NCI-H1105 (cell line): ENCODE measurements at places on chromosomes 7 and 10.
A peak's percentile ranks its signal among the peaks of the same experiment; 100 is the strongest.

DNA sequence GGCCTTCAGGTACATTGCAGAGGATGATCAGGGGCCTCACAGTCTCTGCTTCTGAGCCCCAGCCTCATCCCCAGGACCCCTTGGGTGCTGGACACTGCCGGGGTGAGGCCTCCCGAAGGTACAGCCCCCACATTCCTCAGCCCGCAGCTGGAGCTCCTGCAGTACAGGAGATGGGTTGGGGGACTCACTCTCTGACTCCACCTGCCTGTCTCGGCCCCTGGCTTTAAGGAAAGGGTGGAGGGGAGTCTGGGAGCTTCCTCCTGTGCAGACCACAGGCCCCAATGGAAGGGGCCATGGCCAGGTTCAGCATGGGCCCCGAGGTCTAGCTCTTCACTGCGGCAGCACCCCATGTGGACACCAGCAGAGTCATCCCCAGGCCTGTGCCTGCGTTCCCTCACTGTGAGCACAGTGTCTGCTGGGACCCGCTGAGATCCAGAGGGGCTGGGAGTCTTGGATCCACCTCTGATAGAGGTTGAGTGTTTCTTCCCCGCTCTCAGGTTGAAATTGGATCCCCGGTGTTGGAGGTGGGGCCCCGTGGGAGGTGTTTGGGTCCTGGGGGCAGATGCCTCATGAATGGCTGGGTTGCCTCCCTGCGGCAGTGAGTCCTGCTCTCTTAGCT, 99.9 kb downstream of the PRKAG2 start:
- no peak for DNase-seq

- DNase-seq = no peak
Observed at GRCh38 chr7:116802144-116802745, 60.1 kb upstream of the CAPZA2 start.

DNA sequence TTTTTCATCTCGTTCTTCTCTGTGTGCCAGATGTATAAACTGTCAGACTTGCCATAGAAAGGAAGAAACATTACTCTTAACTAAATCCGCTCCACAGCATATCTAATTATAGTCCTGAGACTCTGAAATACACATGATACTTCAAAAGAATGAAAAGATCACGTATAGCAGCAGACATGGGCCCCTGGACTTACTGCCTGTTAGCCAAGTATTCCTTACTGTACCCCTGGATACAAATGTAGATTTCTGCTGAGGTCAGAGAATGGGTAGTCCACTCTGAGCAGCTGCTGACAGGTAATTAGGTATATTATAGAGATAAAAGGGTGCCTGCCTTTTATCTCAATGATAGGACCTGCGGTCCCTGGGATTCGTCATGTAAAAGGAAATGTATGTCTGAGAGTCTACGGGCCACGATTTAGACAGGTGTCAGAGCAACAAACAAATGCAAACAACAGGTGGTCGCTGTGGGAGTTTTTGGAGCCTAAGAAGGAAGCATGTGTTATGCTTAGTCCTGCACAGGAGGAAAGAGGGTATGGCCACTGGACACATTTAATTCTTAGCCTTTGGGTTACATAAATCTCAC, 69.4 kb downstream of the VOPP1 start:
- DNase-seq = peak; percentile 70

DNA sequence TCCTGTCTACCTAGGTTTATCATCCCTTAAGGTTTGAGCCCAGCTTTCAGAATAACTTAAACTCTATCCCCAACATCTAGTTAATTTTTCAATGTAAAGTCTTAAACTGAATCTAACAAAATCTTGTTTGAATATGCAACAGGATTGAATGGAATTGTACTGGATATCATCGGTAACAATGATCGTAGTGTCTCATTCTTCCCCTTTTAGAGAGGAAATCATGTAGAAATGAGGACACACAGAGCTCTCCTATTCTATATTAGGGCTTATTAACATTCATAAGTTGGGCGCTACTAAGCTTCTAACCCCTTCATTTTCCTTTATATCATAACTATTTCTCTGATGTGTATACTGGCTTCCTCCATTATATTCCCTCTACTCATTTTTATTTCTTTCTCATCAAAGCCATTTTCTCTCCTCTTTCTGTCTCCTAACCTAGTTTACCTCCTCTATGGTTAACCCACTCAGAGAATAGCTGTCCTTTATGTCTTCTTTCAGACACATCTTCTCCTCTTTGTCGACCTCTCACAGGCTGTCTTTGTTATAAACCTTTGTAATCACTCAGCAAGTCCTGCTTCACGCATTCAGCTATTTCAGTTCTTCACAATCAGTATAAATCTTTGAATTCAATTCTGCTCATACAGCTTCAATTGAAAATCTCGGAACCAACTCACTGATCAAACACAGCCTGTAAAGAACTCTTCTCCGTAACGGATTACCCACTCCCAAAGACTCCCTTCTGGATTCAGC, 1019.0 kb upstream of the C7orf33 start:
- no peak for DNase-seq

DNA sequence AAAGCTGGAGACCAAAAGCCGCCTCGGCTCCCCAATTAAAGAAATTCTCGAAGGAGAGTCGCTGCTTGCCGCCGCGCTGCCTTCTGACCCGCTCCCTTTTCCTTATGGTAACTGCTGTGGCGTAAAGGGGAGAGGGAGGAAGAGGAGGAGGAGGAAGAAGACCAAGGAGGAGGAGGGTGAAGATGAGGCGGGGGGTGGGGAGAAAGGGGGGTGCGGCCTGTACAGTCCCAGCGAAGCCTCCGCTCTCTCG, 388 bp downstream of the CNOT4 start:
- DNase-seq = no peak
